Kidney epithelial cell (primary cell): ENCODE measurements at places on chromosomes 12 and 14.

GRCh38 chr12:99495799-99496198, 151.8 kb upstream of the GARIN6 start:
- no peak for DNase-seq

DNA sequence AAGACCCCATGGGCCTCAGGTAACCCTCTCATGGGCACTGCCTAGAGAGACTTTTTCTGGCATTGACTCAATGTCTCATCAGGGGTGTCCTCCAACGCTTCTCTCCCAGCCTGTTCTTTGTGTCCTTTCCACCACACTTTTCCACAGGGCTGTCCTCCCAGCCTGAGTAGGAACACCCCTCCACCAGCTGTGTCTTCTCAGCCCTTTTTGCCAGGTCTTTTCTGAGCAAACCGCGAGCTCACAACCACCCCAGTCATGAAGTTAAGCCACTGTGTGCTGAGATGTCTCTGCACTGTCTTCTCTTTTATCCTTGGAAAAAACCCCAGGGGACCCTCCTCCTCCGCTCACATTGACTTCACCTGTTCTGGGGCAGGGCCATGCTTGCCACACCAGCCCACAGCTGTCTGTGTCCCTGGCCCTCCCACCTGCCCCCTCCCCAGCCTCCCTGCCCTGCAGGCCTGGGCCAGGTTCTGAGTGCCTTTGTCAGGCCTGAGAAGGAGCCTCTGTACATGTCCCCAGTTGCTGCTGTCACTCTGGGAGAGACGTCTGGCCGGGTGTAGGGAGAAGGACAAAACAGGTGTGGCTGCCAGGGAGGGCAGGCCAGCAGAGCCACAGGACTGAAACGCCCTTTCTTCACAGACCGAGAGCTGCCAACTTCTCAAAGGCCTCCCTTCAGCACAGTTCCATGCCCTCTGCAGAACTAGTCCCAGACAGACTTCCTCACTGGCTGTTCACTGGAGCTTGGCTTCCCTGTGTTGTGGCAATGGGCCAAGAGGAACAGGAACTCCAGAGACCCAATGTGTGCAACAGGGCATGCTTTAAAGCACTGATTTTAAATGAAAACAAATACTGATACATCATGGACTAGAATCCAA, 50.5 kb upstream of the PNMA1 start:
- no peak for DNase-seq

DNA sequence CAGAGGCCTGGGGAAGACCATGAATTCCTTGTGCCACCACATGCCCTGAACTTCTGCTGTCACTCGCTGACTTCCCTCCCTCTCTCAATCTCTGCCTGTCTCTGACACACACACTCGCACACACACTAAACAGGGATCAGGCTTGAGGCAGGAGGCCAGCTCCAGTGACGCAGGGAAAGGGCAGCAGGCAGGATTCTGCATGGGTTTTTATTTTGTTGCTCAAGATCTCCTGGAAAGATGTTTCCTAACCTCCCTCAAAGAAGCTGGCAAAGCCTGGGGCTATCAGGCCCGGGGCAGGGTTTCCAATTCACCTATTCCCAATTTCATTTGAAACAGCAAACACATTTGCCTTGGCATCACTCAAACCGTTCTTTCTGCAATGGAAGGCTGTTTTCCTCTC, 27.7 kb upstream of the PEX5 start:
- no peak for DNase-seq

GRCh38 chr14:22821193-22822015, 6.2 kb upstream of the SLC7A7 start:
- no peak for DNase-seq

DNA sequence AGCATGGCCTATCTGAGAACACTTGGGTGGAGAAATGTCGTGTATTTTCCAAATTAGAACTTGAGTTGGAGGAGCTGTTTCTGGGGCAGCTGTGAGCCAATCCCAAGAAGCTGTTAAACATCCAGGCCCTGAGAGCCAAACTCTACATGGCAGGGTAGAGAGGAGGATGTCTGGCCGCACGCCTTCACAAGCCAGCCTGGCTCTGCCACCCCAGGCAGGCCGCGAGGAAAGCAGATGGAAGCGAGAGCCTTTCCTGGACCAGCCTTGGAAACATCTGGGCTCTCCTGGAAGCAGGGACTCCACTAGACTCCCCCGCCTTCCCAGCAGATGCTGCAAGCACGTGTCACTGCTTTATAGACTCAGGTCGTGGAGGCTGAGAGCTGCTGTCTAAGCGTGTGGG, 312.8 kb upstream of the FKBP4 start:
- DNase-seq: no peak

- no peak for DNase-seq
Measured at GRCh38 chr12:34396006-34396860, 373.9 kb downstream of the ALG10 start.
